Stomach (tissue), 19 donors: ENCODE measurements at places on chromosomes 4 and X. TPM values are rescaled to one million over a fixed set of nuclear protein-coding genes. Genes with fewer than 3 reads are reported as not detected.

TCEAL1 gene
- total RNA-seq = 2.9 TPM

TRMT44 gene
- 31.9 TPM for total RNA-seq

EGFL6 gene
- not detected for total RNA-seq

PRSS12 gene
- 0.45 TPM for total RNA-seq

DACH2 gene
- not detected for total RNA-seq

ENPP6 gene
- total RNA-seq = not detected

RNF128 gene
- 14.1 TPM for total RNA-seq

TMSB15A gene
- total RNA-seq = not detected

SPIN3 gene
- 14.2 TPM for total RNA-seq

ACOX3 gene
- total RNA-seq = 45.5 TPM

DNA sequence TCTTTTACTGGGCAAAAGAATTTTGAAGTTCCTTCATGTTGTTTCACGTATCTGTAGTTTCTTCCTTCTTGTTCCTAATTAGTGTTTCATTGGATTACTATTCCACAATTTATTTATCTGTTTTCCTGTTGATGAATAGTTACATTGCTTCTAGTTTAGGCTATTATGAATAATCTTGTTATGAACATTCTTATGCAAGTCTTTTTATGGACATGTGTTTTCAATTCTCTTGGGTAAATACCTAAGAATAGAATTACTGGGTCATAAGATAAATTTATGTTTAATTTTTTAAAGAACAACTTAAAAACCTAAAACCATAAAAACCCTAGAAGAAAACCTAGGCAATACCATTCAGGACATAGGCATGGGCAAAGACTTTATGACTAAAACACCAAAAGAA lies 70.9 kb upstream of the RXFP1 start:
- no peak for DNase-seq
- H3K4me3 ChIP-seq = no peak overlapping the region

DNA sequence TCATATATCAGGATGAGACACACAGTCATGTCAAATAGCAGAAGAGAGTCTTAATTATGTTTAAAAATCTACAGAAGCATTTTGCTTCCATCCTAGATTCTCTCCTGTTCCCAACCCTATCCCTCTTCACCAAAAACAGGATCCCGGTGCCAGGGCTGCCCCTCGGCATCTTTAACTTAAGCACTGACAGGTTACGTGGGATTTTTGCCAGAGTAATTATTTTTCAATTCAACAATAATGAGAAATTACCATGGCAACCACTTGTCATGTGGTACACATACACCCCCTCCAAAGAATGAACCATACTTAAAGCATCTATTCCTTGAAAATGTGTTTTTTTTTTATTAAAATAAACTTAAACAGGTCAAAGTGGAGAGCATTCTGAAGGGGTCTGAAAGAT lies 130.6 kb downstream of the LDB2 start:
- H3K36me3 ChIP-seq = no peaks in the 10 kb centered on the region
- no peak overlapping the region for H3K4me3 ChIP-seq
- no peaks in the 10 kb centered on the region for H3K27me3 ChIP-seq

GRCh38 chr4:41512596-41512995 lies 25.4 kb upstream of the LIMCH1 start:
- H3K27ac ChIP-seq = no peak overlapping the region
- H3K4me3 ChIP-seq = no peak overlapping the region
- DNase-seq = no peak
- H3K4me1 ChIP-seq = no peaks in the 10 kb centered on the region
- H3K36me3 ChIP-seq = no peaks in the 10 kb centered on the region
- H3K27me3 ChIP-seq = no peaks in the 10 kb centered on the region

- H3K27me3 ChIP-seq = peaks cover 3% of the 10 kb centered on the region
- no peak overlapping the region for H3K4me3 ChIP-seq
- H3K4me1 ChIP-seq = no peaks in the 10 kb centered on the region
Observed at GRCh38 chrX:75957107-75957610, 172.1 kb upstream of the MAGEE2 start.

- H3K4me3 ChIP-seq = no peak overlapping the region
- H3K36me3 ChIP-seq = no peaks in the 10 kb centered on the region
- no peak for DNase-seq
- peaks cover 11% of the 10 kb centered on the region for H3K4me1 ChIP-seq
- no peak overlapping the region for H3K27ac ChIP-seq
Observed at GRCh38 chr4:5044341-5044740, 6.9 kb upstream of the STK32B start.

DNA sequence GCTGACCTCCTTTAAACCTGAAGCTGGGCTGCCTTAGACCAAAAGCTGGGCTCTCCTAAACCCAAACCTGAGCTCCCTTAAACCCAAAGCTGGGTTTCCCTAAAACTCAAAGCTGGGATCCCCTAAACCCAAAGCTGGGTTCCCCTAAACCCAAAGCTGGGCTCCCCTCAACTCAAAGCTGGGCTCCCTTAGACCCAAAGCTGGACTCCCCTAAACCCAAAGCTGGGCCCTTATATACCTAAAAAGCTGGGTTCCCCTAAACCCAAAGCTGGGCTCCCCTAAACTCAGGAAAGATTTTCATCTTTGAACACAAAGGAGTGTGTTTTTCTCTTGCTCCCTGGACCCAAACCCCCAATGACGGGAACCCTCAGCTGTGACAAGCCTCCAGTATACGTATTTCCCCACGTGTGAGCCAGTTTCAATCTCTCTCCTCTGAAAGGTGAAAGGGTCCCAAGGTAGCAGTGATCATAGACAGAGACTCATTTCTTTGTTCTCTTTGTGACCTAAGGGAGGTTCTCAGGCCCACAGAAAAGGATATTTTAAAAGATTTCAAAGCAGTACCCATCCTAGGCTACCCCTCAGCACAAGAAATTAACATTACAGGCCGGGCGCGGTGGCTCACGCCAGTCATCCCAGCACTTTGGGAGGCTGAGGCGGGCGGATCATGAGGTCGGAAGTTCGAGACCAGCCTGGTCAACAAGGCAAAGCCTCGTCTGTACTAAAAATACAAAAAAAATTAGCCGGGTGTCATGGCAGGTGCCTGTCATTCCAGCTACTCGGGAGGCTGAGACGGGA lies 31.3 kb upstream of the ASMTL start:
- H3K4me1 ChIP-seq = peaks cover 7% of the 10 kb centered on the region
- H3K36me3 ChIP-seq = no peaks in the 10 kb centered on the region
- H3K27me3 ChIP-seq = no peaks in the 10 kb centered on the region
- H3K27ac ChIP-seq = no peak overlapping the region
- no peak for DNase-seq
- no peak overlapping the region for H3K4me3 ChIP-seq

GRCh38 chrX:70656304-70656703 lies 211.7 kb downstream of the DLG3 start:
- no peak for DNase-seq
- H3K27me3 ChIP-seq = no peaks in the 10 kb centered on the region
- H3K27ac ChIP-seq = no peak overlapping the region
- no peaks in the 10 kb centered on the region for H3K4me1 ChIP-seq

DNA sequence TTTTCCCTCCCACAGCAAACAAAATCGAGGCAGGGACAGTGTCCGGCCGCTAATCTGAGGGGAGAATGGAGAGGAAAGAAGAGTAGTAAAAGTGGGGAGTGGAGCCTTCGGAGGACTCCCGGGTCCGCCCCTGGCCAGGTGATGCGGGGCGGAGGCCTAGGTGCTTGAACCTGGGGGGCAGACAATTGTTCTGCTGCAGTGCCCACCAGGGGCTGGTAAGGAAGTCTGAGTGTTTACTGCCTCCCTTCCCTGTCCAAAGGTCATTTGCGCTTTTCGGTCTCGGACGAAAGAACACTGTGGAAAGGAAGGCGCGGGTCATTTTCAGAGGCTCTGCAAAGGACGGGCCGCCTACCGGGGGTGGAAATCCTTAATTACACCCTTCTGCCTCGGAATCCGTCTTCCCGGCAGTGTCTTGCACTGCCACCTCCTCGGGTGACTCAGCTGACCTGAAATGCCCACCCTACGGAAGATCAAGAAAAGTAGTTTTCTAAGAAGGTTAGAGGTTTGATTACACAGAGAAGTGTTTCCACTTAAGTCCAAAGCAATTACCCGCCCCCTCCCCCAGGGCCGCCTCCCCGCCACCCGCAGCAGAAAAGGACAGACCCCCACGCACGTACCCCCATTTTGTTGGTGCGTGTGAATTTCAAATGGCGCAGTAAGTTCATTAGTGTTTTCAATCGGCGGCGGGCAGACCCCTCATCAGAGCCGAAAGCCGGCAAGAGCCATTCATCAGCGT lies 99.9 kb upstream of the TENM3 start:
- H3K4me3 ChIP-seq = peak overlapping the region; percentile 83
- H3K36me3 ChIP-seq = no peaks in the 10 kb centered on the region
- H3K4me1 ChIP-seq = peaks cover 20% of the 10 kb centered on the region
- H3K27ac ChIP-seq = no peak overlapping the region
- DNase-seq = peak; percentile 55

GRCh38 chr4:172980219-172980618 lies 188.4 kb upstream of the GALNT7 start:
- peaks cover 20% of the 10 kb centered on the region for H3K4me1 ChIP-seq
- H3K36me3 ChIP-seq = no peaks in the 10 kb centered on the region
- no peak for DNase-seq
- H3K4me3 ChIP-seq = no peak overlapping the region

GRCh38 chrX:3690140-3690539 lies 23.3 kb downstream of the PRKX start:
- DNase-seq = no peak
- H3K4me1 ChIP-seq = no peaks in the 10 kb centered on the region
- no peak overlapping the region for H3K27ac ChIP-seq

- no peak overlapping the region for H3K4me3 ChIP-seq
- H3K27ac ChIP-seq = no peak overlapping the region
- no peaks in the 10 kb centered on the region for H3K36me3 ChIP-seq
- no peaks in the 10 kb centered on the region for H3K27me3 ChIP-seq
Observed at GRCh38 chr4:180465364-180465763, 1777.8 kb upstream of the TENM3 start.
